ENCODE measurements at places on chromosomes 11 and 22.

- peak; percentile 43 for DNase-seq
Measured at GRCh38 chr11:61019037-61019831, 47.8 kb downstream of the CD6 start.

DNA sequence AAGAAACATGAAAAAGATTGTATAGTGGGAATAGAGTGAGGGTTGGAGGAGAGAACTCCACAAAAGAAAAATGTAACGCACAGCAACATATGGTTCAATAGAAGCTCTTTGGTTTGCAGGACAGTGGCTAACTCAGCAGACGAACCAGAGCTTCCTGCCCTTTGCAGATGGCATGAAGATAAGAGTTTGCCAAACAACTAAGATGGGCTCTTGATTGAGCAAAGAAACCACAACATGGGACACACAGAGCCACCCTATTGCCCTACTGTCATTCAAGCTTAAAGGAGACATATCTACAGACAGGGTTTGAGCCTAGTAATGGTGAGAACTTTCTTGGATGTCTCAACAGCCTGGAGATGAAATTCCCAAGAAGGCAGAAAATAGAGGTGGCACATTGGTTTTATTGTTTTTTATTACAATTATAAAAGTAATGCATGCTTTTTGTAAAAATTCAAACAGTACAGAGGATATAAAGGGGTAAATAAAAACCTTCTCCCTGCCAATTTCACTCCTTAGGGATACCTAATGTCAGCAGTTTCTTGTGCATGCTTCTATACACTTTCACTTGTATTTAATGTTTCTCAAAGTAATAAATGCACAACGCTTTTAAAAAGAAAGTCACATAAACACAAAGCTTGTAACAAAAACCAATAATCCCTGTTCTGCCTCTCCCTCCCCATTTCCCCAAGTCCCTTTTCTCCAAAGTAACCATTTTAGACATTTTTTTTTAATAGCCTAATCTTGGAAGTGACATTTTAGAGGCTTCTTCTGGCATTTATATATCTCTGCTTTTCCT is 63.7 kb downstream of the COPB1 start:
- DNase-seq, result no peak

- no peak for DNase-seq
Measured at GRCh38 chr22:19619144-19620009, 94.9 kb upstream of the SEPTIN5 start.

- DNase-seq, result no peak
Measured at GRCh38 chr11:129930743-129931142, 35.4 kb upstream of the NFRKB start.

DNA sequence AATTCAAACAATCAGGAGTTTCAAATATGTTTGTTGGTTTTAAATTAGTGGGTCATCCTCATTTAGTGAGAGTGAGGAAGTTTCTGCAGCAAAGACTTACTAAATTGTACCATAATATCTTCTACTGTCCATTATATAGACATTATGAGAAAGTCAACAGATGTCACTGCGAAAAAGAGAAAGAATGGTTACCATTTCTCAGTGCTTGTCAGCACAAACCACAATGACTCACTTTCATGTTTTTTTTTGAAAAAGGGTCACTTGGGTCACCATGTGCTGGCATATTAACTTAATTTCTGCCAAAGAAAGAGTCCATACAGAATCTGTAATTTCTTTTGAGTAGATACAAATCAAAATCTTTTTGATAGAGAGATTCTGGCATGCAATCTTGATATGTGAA is 924.6 kb upstream of the FAT3 start:
- DNase-seq, result no peak

- no peak for DNase-seq
Measured at GRCh38 chr11:109957601-109958000, 135.6 kb upstream of the ZC3H12C start.

DNA sequence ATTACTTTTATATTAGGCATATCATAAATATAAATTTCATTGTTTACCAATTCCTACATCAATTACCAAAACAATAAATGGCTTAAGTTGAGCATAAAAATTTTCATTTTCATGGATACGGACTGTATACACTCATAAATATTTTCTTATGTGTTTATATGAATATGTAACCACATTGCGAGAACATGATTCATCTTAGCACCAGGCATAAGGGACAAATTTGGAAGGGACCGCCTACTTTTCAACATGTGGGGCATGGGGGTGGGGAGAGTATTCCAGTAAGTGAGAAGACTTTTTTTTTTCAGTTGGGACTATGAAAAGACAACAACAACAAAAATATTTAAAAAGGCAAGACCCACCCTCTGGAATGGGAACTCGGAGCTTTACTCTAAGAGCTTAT is 296.1 kb downstream of the RAB38 start:
- no peak for DNase-seq

DNA sequence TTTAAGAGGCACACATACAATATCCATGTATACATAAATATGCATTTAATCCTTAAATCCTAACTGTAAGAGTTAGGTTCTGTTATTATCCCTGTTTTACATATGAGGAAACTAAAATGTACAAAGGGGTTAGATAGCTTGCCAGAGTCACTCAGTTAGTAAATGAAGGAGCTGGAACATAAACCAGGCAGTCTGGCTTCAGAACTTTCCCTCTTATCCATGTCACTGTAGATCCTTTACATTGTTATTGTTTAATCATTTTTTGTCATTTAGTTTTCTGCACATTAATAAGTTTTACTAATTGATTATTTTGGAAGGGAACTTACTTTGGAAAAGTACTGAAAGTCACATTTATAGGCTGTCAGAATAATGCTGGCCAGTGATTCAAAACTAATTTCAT is 282.4 kb downstream of the TMEM135 start:
- DNase-seq, result no peak

GRCh38 chr22:19811811-19812771 is 42.6 kb downstream of the GNB1L start:
- no peak for DNase-seq

DNA sequence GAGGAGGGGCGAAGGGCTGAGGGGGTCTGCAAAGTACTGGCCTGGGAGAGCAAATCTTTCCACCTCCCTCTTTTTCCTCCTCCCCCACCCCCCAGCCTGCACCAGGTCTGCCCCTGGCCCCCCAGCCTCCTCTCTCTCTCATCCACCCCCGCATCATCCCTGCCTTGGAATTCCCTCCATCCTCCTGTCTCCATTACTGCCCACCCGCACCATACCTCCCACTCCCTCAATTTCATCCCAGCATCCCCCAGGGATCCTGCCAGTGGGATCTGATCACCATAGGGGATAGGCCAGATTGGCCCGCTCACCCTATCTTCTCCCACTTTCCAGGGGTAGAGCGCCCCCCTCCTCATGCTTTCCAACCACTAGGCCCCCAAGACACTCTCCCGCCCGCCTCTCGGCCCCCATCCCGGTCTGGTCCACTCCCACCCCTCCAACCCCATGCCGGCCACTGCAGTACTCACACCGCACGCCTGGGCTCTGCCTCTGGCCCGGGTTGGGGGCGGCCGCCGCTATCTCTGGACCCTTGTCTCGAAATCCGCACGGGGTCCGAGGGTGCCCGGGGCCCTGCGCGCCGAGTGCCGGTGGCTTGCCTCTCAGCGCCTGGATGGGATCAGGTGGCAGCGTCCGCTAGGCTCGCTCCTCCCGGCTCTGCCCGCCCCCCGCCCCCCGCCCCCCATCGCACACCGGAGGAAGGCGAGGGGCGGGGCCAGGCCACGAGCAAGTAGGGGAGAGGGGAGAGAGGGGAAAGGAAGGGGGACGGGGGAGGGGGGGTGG is at the start of gene GAL3ST3:
Gene GAL3ST3, minus strand, starts transcription at position 615 of the 777 bp plus-strand sequence. CDS start 3,746 bp downstream, outside the sequence.
- DNase-seq, result no peak

DNA sequence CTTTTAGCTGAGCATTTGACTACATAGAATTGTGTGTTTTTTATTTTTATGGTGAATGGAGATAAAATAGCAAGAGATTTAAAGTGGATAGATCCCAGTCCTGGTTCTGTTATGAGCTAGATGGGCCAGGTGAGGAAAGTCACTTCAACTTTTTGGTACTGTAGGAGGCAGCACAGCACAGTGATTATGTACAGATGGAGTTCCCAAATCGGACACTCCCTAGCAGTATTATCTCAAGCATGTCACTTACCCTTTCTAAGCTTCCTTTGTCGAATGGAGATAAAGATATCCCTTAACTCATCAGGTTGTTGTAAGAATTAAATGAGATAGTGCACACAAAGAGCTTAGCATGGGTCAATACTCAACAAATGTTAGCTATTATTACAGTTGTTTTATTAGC is 5.3 kb downstream of the EXPH5 start:
- DNase-seq, result no peak

GRCh38 chr22:42964994-42965699 is 49.8 kb downstream of the PACSIN2 start:
- peak; percentile 33 for DNase-seq

DNA sequence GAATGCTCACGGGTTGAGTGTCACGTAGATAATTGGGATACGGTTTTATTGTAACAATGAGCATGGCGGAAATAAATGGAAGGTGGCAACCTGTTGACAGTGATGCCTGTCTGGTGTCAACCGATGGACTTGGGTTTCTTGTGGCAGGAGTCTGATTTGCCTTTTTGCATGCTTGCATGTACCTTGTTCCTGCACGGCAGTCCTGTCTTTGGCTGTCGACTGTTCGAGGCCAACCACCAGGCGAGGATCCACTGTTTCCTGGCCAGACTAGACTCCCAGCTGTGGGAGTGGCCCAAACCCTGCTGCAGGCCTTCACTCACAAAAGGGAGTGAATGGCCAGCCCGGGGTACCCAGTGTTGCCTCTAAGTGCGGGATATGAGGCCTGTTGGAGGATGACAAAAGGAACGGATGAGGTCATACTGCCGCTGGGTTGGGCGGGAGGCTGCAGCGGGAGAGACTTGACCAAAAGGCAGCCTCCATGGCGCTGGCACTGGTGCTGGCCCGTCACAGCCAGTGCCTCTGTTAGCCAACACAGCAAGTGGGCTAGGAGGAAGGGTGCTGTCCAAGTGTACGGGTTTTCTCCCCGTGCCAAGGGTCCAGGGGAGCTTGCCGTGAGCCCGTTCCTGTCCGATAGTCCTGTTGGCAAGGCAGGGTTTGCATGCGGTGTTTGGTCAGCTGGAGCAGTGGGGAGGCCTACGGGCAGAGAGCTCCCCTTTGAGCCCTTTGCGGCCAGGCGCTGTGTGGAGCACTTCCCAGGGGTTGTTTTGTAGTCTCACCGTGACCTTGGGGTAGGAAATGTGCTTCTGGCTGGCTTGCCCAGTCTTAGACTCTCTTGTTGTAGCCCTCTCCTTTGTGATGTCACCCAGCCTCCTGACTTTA is 974 bp downstream of the DGCR8 start:
- peak; percentile 45 for DNase-seq

- peak; percentile 10 for DNase-seq
Measured at GRCh38 chr11:106076171-106076918, 802 bp downstream of the KBTBD3 start.

DNA sequence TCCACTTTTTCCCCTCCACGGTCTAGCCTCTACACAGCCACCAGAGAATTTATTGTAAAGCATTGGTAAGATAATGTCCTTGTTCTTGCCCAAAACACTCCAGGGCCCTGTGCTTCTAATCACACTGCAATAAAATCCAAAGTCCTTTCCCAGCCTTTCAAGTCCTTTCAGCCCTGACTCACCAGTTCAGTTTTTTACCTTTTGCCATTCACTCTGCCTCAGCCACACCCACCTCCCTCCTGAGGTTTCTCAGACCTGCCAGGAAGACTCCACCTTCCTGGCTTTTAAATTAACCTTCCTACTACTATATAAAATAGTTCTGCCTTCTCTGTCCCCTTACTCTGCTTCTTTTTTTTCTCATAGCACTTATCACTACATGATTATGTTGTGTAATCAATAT is 91.0 kb upstream of the ARHGAP32 start:
- DNase-seq, result no peak

- no peak for DNase-seq
Measured at GRCh38 chr22:44391015-44391414, 78.3 kb upstream of the SHISAL1 start.

GRCh38 chr11:69904974-69905535 is 85.8 kb upstream of the FGF3 start:
- DNase-seq, result no peak

DNA sequence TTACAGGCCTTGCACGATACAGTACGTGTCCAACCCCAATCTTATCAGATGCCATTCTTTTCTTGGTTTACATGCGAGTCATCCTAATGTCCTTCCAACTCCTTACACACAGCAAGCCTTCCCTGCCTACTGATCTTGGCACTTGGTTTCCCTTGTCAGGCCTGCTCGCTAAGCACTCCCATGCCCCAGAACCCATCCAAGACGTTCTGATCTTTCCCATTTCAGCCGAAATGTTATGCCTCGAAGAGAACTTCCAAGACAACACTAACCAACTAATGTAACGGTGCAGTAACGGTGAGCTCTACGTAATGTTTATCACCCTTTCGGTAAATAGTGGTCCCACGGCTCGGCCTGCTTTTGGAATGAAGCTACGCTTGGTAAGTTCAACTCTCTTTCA is 521 bp downstream of the PES1 start:
- peak; percentile 18 for DNase-seq

- DNase-seq, result no peak
Measured at GRCh38 chr11:10667521-10667885, 26.1 kb downstream of the IRAG1 start.

DNA sequence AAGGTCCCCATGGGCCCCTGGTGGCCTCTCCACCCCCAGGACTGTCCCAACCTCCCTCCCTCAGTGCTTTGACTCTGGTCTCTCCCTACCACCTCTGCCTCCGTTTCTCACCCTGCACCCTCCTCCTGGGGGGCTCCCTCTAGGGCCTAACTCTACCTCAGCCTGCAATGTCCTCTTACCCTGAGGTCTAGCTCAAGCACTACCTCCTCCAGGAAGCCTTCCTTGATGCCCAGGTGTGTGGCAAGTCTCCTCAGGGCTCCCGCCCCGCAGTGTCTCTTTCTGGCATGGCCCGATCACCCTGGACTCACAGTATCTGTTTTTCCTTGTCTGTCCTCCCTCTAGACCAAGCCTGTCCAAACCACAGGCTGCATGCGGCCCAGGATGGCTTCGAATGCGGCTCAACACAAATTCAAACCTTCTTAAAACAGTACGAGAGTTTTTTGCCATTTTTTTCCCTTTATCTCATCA is 90.8 kb downstream of the PHF21B start:
- no peak for DNase-seq

GRCh38 chr22:19596680-19597398 is 72.6 kb upstream of the CLDN5 start:
- peak; percentile 53 for DNase-seq

DNA sequence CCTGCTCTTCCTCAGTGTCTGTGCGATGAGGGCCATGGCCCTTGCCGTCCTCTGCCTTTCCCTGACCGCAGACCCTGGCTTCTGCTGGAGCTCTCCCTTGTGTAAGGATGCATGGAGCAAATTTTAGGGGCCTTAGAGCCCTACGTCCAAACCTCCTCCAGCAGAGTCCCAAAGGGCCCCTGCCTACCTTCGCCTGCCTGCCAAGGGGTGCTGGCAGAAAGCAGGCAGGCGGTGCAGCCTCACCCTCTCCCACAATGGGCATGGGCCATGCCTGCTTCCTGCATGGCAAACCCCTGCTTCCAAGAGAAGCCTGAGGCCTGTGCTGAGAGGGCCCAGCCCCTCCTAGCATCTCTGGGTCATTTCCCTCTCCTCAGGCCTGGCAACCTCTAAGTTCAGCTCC is 71.3 kb upstream of the FGF3 start:
- DNase-seq, result no peak

- DNase-seq, result no peak
Measured at GRCh38 chr22:31055635-31056159, 25.4 kb upstream of the SMTN start.

All from activated CD4-positive, alpha-beta T cell treated with anti-CD3 and anti-CD28 coated beads for 36 hours (primary cell).